ENCODE measurements at places on chromosomes 2 and 18. TPM values are rescaled to one million over a fixed set of nuclear protein-coding genes. Genes with fewer than 3 reads are reported as not detected.

Gene FOXI3
- polyA plus RNA-seq = 0.29 TPM

Gene DOK6
- 1.6 TPM for polyA plus RNA-seq

Gene VWA3B
- polyA plus RNA-seq = 1.1 TPM

Gene DSG4
- not detected for polyA plus RNA-seq

Gene CERS6
- 23.6 TPM for polyA plus RNA-seq

Data from brain (organoid and tissue), 16 donors.